ENCODE measurements at places on chromosomes 12 and 14. TPM values are rescaled to one million over a fixed set of nuclear protein-coding genes. Genes with fewer than 3 reads are reported as not detected.

- DNase-seq, result no peak
- no peak overlapping the region for H3K4me3 ChIP-seq
- no peaks in the 10 kb centered on the region for H3K36me3 ChIP-seq
- no peak overlapping the region for H3K27ac ChIP-seq
- H3K4me1 ChIP-seq, result no peaks in the 10 kb centered on the region
- H3K27me3 ChIP-seq, result peaks cover 4% of the 10 kb centered on the region
These were observed 65.5 kb downstream of the SVOP start for GRCh38 chr12:108955225-108955835.

DNA sequence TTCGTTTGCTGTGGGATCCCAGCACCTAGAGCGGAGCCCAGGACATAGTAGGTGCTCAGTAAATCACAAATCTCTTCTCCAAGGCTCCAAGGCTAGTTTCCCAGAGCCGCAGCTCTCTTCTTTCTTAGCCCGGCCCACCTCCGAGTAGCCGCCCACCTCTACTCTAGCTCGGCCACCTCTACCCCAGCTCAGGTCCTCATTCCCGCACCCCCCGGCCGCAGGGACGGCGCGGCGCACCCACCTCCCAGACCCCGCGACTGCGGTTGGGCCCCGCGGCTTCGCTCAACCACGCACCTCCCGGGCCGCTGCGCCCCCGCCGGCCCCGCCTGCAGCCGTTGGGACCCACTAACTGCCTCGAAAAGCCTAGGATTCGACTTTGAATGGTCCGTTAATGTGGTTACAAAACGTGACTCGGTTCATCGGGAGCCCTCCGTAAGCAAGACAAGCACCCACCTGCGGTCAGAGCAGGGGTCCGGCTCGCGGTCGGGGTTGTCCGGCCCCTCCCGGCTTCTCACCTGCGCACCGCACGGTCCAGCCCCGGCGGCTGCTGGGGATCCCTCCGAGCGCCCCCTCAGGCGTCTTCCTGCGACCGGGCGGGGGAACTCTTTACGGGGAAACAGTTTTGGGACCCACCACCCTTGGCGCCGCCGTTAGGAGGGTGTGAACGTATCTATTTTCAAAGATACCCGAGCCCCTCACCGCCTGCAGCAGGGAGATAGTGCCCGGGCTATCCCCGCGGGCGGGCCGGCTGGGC, at the start of gene SLC2A14:
TSS of gene SLC2A14 (minus strand) at position 350 of the 754 bp plus-strand sequence. CDS start 3,035 bp downstream, outside the sequence.
- no peaks in the 10 kb centered on the region for H3K36me3 ChIP-seq
- H3K27ac ChIP-seq, result no peak within 1 kb of the TSS
- no peak within 1 kb of the TSS for H3K4me3 ChIP-seq
- H3K27me3 ChIP-seq, result no peaks in the 10 kb centered on the region
- DNase-seq, result peak; percentile 53

GRCh38 chr14:99687284-99688209, 3.4 kb downstream of the CYP46A1 start:
- H3K4me3 ChIP-seq, result no peak overlapping the region
- H3K27me3 ChIP-seq, result peaks cover 22% of the 10 kb centered on the region
- H3K36me3 ChIP-seq, result no peaks in the 10 kb centered on the region
- DNase-seq, result peak; percentile 90

DNA sequence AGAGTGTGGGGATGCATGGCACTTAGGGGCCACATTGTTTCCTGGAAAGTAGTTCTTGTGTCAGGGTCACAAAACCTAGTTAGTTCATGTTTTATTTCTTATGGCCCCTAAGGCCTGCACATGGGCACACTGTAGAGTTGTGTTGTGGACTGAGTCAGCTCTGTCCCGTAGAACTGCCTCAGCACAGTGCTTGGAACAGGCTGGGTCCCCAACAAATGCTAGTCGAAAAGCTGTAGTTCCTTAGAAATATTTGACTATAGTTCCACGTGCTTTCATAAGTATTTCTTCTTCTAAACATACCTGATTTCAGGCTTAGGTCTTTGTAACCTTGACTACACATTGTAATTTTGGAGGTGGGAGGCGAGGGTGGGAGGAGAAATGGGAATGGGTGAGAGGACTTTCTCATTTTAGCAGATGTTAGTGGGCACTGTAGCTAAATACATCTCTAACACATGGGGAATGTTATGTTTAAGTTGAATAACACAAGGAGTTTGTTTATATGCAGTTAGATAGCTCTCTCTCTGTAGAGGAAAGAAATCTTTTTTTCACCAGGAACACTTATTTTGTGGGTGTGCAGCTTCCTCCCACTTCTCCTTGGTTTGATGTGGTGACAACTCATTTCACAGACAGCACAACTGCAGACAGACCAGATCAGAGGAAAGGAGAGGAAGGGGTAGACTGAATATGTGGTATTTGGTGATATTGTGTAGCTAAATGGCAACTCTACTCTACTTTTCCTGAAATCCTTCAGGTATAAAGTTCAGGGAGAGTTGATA, 39.5 kb upstream of the DACT1 start:
- no peak overlapping the region for H3K27ac ChIP-seq
- H3K27me3 ChIP-seq, result no peaks in the 10 kb centered on the region

GRCh38 chr14:64531567-64531966, 9.0 kb upstream of the HSPA2 start:
- peaks cover 4% of the 10 kb centered on the region for H3K36me3 ChIP-seq
- no peaks in the 10 kb centered on the region for H3K4me1 ChIP-seq
- H3K27ac ChIP-seq, result no peak overlapping the region
- H3K27me3 ChIP-seq, result no peaks in the 10 kb centered on the region
- H3K4me3 ChIP-seq, result no peak overlapping the region

DNA sequence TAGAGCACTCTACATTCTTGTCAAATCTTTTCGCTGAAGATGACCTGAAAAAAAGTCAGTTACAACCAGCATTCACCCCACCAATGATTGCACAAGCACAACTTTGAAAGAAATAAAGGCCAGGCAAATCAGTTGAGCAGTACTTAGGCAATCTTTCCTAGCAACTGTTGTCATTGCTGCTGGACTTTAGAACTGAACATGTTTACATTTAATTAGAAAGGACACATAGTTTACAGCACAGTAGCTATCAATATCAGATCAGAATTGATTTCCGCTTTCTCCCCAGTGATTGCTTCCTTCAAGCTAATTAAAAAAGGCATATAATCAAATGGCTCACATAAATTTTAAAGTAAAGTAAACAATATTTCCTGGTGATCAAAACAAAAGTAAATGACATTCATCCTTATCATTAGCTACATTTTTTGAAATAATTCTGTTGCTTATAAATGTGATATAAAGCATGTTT, 128.4 kb downstream of the FOXA1 start:
- no peaks in the 10 kb centered on the region for H3K36me3 ChIP-seq
- H3K4me3 ChIP-seq, result peak overlapping the region; percentile 58
- no peaks in the 10 kb centered on the region for H3K27me3 ChIP-seq
- DNase-seq, result no peak
- peaks cover 10% of the 10 kb centered on the region for H3K4me1 ChIP-seq
- H3K27ac ChIP-seq, result no peak overlapping the region

- DNase-seq, result no peak
- H3K27me3 ChIP-seq, result no peaks in the 10 kb centered on the region
- H3K4me3 ChIP-seq, result no peak overlapping the region
- H3K27ac ChIP-seq, result no peak overlapping the region
- peaks cover 8% of the 10 kb centered on the region for H3K4me1 ChIP-seq
These were observed 4.9 kb downstream of the GMFB start for GRCh38 chr14:54483846-54484245.

DNA sequence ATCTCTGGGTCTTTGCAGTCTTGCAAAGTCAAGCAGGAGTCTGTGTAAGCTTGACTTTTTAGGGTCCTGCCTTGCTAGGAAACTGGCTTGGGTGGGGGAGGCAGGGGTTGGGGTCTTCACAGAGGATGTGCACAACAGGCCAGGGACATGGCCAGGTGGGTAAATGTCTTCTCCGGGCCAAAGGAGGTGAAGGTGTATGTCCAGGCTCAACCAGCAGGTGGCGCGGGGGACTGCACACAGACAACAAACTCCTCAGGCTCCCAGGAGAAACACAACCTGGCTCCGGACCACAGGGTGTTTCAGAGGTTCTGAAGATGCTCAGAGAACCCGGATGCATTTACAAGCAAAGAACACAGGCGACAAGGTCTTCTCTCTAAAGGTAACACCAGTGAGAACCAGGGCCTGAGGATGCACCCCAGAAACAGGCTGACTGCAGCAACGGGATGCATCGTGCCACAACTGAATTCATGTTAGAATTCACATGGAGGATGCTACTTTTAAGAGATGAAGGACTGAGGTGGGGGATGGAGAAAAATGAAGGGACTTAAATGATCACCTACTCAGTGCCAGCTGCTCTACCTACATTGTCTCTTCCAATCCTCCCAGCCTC, 56.0 kb downstream of the PLEKHG3 start:
- H3K27ac ChIP-seq, result no peak overlapping the region
- peaks cover 29% of the 10 kb centered on the region for H3K4me1 ChIP-seq
- no peak overlapping the region for H3K4me3 ChIP-seq
- DNase-seq, result peak; percentile 94
- H3K27me3 ChIP-seq, result no peaks in the 10 kb centered on the region

LTB4R2 gene
- total RNA-seq, result 9.5 TPM

GRCh38 chr12:88650715-88651114, 70.4 kb upstream of the KITLG start:
- no peaks in the 10 kb centered on the region for H3K27me3 ChIP-seq
- DNase-seq, result no peak
- H3K27ac ChIP-seq, result no peak overlapping the region
- no peaks in the 10 kb centered on the region for H3K4me1 ChIP-seq

GRCh38 chr12:49616533-49617219, 6.7 kb upstream of the PRPF40B start:
- H3K4me1 ChIP-seq, result no peaks in the 10 kb centered on the region
- no peaks in the 10 kb centered on the region for H3K36me3 ChIP-seq
- peak; percentile 50 for DNase-seq
- no peak overlapping the region for H3K27ac ChIP-seq

CELA1 gene
- total RNA-seq, result not detected

- no peak overlapping the region for H3K4me3 ChIP-seq
- no peaks in the 10 kb centered on the region for H3K4me1 ChIP-seq
- no peak overlapping the region for H3K27ac ChIP-seq
- no peak for DNase-seq
- H3K36me3 ChIP-seq, result peaks cover 11% of the 10 kb centered on the region
These were observed 99.2 kb downstream of the HEATR5A start for GRCh38 chr14:31320922-31321766.

DNA sequence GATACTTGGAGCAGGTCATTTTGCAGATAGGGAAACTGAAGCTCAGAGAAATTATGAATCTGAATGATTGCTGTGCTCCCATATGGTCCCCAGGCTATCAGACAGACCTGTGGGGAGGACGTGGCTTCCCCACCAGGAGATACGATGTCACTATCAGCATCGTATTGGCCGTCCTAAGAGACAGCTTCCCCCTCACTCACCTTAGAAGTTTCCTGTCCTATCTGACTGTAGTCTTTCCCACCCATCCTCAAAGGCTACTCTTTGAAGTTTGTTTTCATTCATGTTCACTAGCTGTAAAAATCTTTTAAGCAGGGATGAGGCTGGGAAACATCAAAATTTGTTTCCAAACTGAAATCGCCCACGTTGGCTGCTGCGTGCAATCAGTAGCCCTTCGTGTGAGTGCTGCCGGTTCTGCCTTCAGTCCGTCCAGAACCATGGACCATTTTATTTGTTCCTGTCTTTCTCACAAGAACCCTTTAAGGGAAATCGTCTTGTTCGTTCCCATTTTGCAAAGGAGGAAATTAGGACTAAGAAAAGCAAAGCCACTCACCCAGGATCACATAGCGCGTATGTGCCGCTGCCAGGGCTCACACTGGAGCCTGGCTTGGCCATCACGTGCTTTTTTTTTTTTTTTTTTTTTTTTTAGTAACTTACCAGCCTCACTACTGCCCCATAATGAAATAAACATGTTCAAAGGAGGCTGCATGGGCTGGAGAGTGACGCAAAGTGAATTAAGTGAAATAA, 1.0 kb upstream of the KDM2B start:
- peak; percentile 72 for DNase-seq
- peaks cover 5% of the 10 kb centered on the region for H3K4me1 ChIP-seq
- H3K27me3 ChIP-seq, result no peaks in the 10 kb centered on the region
- H3K36me3 ChIP-seq, result no peaks in the 10 kb centered on the region
- peak overlapping the region; percentile 85 for H3K27ac ChIP-seq

MAP3K12 gene
- total RNA-seq, result 5.8 TPM

OAS3 gene
- 0.75 TPM for total RNA-seq

FLVCR2 gene
- 9.2 TPM for total RNA-seq

GRCh38 chr12:114529966-114530365, 124.0 kb upstream of the TBX5 start:
- peaks cover 41% of the 10 kb centered on the region for H3K27me3 ChIP-seq
- H3K36me3 ChIP-seq, result no peaks in the 10 kb centered on the region
- H3K27ac ChIP-seq, result no peak overlapping the region
- H3K4me1 ChIP-seq, result no peaks in the 10 kb centered on the region
- DNase-seq, result no peak

PAN2 gene
- total RNA-seq, result 90.3 TPM

MED13L gene
- 111 TPM for total RNA-seq

DNA sequence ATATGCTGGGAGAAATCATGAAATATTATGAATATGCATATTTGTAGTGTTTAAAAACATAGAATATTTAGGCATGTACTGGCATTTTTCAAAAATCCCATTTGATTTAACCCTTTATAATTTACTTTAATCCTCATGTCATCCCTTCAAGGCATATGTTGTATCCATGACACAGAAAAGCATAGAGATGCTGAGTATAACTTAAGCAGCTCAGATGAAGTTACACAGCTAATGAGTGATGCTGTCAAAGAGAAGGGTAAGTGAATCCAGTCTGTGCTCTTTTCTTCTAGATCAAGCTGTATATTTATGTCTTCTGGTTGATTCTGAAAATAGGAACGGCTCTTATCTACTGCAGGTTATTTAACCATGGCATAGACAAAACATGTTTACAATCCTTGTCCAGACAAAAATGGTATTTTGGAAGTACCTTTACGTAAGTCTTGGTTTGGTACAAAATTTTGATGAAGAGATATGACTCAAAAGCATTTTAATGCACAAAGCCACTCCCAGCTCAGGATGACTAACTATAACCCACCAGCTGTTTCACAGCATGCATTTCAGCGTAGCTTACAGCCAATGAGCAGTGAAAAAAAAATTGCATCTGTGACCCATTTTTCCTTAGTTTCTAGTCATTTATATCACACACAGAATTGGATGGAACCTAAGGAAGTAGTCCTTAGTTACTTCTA, 201.7 kb downstream of the STXBP6 start:
- no peaks in the 10 kb centered on the region for H3K27me3 ChIP-seq
- no peaks in the 10 kb centered on the region for H3K36me3 ChIP-seq
- H3K4me1 ChIP-seq, result peaks cover 6% of the 10 kb centered on the region

- H3K4me3 ChIP-seq, result no peak overlapping the region
- peak; percentile 64 for DNase-seq
- H3K4me1 ChIP-seq, result no peaks in the 10 kb centered on the region
These were observed 34.3 kb upstream of the TTC7B start for GRCh38 chr14:90850487-90850886.

GRCh38 chr12:9751204-9752144, 9.2 kb downstream of the CD69 start:
- no peak for DNase-seq
- no peaks in the 10 kb centered on the region for H3K27me3 ChIP-seq
- no peaks in the 10 kb centered on the region for H3K36me3 ChIP-seq
- H3K4me1 ChIP-seq, result peaks cover 2% of the 10 kb centered on the region
- H3K4me3 ChIP-seq, result no peak overlapping the region
- no peak overlapping the region for H3K27ac ChIP-seq

ACOT6 gene
- total RNA-seq, result not detected

LRRC9 gene
- total RNA-seq, result 4.6 TPM
